ENCODE measurements at places on chromosomes 3 and 15.

DNA sequence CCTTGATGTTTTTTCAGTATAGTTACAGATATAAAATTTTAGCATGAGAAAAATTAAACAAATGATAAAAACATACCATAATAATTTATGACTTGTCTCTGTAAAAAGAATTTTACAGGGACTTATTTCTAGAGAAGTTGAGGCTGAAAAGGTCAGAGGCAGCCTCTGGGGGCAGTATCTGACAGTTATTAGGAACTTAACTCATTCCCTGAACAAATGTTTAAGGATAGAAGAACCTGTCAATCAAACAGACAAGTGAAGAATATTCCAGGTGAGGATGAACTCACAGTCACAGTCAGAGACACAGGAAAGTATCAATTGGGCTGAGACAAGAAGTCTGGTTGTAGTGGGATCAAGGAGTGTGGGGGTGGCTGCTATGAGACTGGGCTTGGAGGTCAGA, 7.3 kb downstream of the MYLK start:
- no peak for DNase-seq

- no peak for DNase-seq
Observed at GRCh38 chr3:139468399-139468798, 7.9 kb downstream of the RBP2 start.

- DNase-seq, result no peak
Observed at GRCh38 chr3:65030847-65031463, 343.2 kb upstream of the ADAMTS9 start.

GRCh38 chr3:157122116-157122515, 37.8 kb downstream of the CCNL1 start:
- DNase-seq, result no peak

Data from stimulated activated CD8-positive, alpha-beta memory T cell treated with anti-CD3 and anti-CD28 coated beads, Interleukin-7, amount 100 ng/mL, for 1 hour (primary cell).